ENCODE measurements at places on chromosomes 5 and 9.

DNA sequence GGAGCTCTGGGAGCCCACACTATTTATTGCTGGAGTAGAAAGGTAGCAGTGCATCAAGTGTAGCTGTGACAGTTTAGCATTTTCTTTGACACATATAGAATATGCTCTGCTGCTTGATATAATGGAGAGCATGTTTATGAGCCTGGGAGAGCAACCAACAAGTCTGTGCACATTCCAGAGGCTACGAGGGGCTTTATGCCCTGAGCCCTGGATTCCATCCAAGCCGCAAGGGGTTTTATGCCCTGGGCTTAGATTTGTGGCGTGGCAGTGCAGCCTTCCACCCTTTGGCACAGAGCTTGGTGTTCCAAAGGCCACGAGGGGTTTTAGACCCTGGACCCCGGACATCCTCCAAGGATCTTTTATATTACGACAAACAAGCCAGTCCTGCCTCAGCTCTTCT lies 14.6 kb downstream of the CDH6 start:
- no peak for DNase-seq

- no peak for DNase-seq
Measured at GRCh38 chr5:13478831-13479465, 465.5 kb downstream of the DNAH5 start.

DNA sequence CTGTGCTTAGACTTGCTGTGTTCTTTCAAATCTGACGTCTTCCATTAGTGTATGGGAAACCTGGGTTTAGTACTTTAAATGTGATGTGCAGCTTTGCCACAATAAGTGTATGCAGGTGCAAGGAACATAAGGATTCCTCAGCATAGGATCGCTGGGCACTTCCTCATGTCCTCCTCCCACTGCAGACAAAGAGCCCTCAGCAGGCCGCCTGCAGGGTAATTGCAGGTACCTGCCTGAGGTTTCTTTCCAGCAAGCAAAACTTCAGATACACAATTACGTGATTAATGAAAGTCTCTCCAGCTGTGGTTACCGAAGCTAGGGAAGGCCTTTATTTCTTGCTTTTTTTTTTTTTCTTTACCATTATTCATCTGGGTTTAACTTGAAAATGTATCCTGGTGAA lies 233.1 kb downstream of the RFK start:
- no peak for DNase-seq

DNA sequence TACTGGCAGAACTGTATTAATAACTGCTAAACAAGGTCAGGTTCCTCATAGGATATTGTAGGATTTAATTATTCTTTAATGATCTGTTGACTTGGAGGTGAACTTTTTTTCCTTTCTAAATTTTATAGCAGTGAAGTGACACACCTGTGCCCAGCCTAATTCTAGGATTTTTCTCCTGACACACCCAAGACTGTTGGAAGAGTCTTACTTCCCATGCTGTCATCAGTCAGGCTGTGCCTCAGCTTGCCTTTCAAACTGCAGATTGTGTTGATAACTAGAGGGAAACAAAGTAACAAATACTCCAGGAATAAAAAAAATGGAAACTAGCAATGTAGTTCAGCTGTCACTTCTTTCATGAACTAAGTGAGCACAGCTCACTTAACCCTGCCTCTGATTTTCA lies 22.0 kb downstream of the OTULIN start:
- no peak for DNase-seq

GRCh38 chr5:4250254-4250653 lies 654.6 kb downstream of the IRX1 start:
- no peak for DNase-seq

GRCh38 chr9:77945798-77946197 lies 85.8 kb downstream of the GNAQ start:
- DNase-seq = no peak

GRCh38 chr9:117677572-117677971 lies 26.6 kb upstream of the TLR4 start:
- no peak for DNase-seq

DNA sequence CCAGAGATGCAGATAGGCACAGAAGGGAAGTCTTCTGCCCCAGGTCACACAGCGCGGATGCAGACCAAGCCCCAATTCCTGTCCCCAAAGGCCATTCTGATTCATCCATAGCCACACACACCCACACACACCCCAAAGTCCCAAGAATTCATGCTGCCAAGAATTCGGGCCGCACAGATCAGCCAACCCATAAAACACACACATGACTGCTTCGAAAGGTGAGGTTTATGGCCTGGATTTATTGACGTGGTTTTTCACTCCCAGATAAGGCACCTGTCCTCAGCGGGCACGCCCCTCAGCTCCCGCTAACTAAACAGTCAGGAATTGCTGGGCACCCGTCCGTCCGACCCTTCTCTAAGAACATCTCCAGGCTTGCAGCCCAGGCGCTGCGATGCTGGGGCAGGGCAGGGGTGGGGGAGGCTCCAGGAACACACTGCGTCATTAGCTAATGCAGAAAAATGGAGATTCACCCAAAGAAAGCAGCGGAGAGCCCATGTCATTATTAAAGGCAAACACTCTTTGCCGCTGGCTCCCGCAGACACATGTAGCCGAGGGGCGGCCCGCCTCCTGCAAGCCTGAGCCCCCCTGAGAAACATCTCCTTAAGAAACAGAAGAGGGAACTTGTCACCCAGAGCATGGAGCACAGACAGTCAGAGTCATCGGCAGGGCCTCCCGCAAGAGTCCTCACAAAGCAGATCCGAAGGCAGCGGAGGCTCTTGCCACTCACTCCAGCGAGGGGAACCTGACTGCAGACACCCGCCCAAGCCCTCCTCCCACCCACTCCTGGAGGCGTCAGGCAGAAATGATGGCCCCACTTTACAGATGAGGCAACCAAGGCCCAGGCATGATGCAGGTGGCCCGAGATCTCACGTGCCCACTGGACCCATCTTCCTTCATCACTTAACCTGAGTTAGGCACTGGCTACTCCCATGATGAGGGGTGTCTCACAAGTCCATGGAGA lies 19.9 kb downstream of the VAV2 start:
- no peak for DNase-seq

- no peak for DNase-seq
Measured at GRCh38 chr5:109885205-109885604, 195.5 kb downstream of the MAN2A1 start.

GRCh38 chr9:131335368-131335755 lies 45.8 kb downstream of the PLPP7 start:
- DNase-seq = no peak

DNA sequence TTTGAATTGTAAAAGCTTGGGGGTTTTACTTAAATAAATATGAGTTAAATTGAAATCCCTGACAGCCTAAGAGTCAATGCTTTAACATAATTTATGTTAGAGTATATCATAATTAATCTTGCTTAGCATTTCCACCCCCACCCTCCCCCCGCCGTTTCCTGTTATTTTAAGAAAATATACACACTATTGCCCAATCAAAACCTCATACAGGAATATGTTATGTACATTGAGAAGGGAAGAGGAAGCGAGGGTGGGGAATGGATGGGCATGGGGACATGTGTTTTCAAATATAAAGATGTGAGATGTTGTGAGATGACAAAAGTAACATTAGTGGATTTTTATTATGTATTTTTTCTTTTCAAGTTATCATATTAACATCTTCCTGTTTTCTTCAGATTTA lies 561.1 kb upstream of the MEF2C start:
- no peak for DNase-seq

DNA sequence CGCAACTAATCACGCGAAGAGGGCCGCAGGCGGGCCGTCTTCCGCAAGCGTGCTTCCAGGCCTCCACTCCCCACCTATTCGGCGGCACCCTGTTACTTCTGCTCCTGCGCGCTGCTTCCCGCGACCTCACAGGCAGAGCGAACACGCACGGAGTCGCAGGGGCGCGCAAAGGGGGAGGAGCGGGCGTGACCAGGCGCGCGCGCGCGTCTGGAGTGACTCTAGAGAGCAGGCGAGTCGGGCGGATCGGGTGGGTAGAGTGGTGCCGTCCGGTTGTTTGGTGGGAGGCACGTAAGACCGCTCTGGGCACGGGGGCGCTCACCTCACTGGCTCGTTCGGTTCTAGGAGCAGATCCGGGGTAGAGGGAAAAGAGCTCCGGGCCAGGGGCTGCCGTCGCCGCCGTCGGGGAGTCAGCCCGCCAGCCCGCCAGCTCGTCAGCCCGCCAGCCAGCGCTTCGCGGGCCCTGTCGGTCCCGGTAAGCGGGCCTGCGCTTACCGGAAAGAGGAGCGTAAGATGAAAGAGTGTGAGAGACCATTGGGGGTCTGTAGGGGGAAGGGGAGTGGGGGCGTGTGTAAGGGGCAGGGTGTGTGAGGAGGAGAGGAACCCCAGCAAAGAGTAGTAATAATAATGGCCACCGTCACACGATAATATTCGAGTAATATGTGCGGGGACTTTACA lies at the start of gene CNOT8:
Gene CNOT8, plus strand, starts transcription at position 331 of the 675 bp plus-strand sequence. CDS start 4,652 bp downstream, outside the sequence.
- peak; percentile 96 for DNase-seq

GRCh38 chr5:6780802-6781391 lies 67.7 kb downstream of the TENT4A start:
- no peak for DNase-seq

DNA sequence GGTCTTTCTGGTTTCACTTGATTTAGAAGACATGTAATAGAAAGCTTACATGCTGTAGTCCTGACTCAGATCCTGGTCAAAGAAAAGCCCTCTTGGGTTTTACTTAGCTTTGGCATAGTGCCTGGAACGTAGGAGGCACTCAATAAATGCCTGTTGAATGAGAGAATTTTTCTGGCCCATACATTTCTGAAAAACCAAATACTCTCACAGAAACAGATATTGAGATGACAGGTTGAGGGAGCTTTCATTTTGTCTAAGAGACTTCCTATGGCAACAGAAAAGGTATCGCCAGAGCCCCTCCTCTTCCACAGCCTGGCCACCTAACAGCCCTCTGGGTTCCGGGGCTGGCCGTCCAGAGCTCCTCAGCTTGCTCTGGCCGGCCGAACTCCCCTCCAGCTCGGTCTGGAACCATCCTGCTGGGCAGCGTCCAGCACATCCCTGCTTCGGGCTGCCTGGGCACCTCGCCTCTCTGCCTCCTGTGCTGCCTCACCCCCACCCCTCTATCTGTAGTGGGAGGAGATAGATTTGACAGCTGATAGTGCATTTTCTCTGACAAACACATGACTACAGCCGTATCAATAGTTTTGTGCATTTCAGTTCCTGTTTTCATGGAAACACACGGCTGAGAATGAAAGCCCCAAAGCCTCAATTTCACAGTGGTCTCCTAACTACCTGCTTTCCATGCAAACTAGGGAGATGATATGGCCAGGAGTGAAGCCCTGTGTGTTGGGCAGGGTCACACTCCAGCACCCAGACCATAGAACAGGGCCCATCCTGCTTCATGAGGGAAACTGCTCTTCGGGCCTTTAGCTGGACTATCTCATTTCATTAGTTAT lies 1.1 kb downstream of the IL4 start:
- no peak for DNase-seq

DNA sequence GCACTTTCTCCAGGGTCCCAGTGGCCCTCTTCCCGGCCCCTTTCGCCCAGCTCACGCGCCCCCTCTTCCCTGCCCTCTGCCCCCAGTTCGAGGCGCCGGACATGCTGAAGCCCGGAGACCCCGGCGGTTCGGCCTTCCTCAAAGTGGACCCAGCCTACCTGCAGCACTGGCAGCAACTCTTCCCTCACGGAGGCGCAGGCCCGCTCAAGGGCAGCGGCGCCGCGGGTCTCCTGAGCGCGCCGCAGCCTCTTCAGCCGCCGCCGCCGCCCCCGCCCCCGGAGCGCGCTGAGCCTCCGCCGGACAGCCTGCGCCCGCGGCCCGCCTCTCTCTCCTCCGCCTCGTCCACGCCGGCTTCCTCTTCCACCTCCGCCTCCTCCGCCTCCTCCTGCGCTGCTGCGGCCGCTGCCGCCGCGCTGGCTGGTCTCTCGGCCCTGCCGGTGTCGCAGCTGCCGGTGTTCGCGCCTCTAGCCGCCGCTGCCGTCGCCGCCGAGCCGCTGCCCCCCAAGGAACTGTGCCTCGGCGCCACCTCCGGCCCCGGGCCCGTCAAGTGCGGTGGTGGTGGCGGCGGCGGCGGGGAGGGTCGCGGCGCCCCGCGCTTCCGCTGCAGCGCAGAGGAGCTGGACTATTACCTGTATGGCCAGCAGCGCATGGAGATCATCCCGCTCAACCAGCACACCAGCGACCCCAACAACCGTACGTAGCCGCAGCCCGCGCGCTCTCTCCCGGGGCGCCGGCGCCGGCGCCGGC lies 1.0 kb downstream of the PRDM6 start:
- DNase-seq = no peak

DNA sequence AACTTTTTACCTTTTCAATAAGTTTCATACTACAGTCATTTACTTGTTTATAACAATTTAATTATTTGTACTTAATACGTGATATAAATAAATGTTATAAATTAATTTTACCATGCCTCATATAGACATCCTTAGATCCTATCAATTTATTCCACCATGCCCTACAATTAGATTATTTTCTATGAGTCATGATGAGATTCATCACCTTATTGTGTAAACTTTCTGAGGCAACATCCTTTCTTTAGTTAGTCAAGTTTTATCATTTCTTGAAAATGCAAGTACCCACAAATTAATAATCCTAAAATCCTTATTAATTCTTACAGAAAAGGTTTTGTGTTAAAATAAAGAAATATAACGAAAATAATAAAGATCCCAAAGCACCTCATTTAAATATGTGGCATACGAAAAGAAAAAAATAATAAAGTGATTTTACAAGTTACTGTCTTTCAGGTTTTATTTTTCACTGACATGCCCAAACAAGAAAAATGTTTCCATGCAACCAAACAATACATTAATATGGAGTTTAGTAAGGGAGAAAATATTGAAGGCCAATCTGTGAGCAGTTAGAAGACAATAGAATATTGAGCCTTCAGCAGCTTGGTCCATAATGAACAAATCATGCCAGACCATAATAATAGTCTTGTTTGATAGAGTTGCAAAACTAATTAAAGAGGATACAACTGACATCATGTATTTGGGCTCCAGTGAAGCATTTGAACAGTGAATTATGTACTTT lies 188.7 kb upstream of the MRPS30 start:
- DNase-seq = no peak

DNA sequence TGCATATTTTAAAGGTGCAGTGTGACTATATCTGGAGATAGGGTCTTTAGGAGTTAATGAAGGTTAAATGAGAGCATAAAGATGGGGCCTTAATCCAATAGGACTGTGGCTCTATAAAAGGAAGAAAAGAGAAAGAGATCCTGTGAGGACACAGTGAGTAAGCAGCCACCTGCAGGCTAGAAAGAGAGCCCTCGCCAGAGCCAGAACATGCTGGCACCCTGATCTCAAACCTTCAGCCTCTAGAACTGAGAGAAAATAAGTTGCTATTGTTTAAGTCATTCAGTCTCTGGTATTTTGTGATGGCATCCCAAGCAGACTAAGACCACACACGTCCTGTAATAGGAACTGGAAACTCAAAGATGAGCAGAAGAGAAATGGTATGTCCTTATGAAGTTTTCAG lies 41.0 kb downstream of the RNF180 start:
- no peak for DNase-seq

- DNase-seq = no peak
Measured at GRCh38 chr5:89904442-89904841, 505.1 kb downstream of the CETN3 start.

Measured in activated CD4-positive, alpha-beta T cell treated with anti-CD3 and anti-CD28 coated beads for 1 hour (primary cell).